CD4-positive, alpha-beta memory T cell (primary cell): ENCODE measurements at places on chromosomes 13 and 19. TPM values are rescaled to one million over a fixed set of nuclear protein-coding genes. Genes with fewer than 3 reads are reported as not detected.

ZSCAN1 gene
- not detected for total RNA-seq

CD33 gene
- total RNA-seq, result 0.58 TPM

ZNF506 gene
- total RNA-seq, result 76.4 TPM

PRTN3 gene
- not detected for total RNA-seq

ZSCAN4 gene
- not detected for total RNA-seq

RPS16 gene
- 4,061 TPM for total RNA-seq

PRR19 gene
- total RNA-seq, result 0.28 TPM

FFAR1 gene
- not detected for total RNA-seq
